CD8-positive, alpha-beta memory T cell (primary cell): ENCODE measurements at places on chromosomes 3 and 15.

DNA sequence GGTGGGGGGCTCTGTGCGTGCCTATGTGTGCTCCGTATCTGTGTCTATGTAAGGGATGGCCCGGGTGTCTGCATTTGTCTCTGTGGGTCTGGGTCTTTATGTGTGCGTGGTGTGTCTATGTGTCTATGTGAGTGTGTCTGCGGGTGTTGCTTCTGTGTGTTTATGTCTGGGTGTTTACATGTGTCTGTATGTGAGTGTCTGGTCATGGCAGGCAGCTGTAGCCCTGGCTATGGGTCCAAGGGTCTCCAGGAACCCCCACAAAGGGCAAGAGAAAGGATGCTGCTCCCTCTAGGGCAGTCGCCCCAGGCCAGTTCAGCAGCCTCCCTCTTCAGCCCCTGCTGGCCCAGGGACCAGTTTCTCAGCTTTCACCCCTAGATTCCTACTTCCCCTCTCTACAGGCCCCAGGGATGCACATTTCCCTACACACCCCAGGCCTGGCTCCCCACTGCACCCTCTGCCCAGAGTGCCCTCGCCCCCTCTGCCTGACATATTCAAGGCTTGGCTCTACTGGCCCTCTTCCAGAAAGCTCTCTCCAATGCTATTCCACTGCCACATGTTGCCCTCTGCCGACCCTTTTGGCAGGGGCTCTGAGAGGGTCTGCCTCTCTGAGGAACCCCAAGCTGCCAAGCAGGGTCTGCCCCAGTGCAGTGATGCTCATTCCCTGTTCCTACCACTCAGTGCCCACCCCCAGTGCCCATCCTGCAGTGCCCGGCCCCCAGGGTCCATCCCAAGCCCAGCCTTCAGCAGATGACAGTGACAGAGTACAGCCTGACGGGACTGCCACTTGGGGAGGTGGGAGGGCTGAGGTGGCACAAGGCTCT lies 1.0 kb upstream of the MYL3 start:
- no peak for DNase-seq
- no peaks in the 10 kb centered on the region for H3K4me1 ChIP-seq
- H3K27me3 ChIP-seq = no peaks in the 10 kb centered on the region
- H3K36me3 ChIP-seq = no peaks in the 10 kb centered on the region
- H3K27ac ChIP-seq = no peak overlapping the region

DNA sequence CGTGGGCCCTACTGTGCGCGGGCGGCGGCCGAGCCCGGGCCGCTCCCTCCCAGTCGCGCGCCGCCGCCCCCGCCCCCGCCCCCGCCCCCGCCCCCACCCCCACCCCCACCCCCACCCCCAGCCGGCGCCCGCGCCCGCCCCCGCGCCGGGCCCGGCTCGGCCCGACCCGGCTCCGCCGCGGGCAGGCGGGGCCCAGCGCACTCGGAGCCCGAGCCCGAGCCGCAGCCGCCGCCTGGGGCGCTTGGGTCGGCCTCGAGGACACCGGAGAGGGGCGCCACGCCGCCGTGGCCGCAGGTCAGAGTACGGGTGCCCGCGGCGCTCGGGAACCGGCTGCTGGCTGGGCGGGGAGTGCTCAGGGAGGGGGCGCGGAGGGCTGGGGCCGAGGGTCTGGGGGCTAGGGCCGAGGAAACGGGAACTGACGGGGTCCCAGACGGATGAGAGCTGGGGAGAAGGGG lies 1.1 kb upstream of the PPARG start:
- peaks cover 4% of the 10 kb centered on the region for H3K27me3 ChIP-seq
- no peaks in the 10 kb centered on the region for H3K36me3 ChIP-seq
- DNase-seq = no peak

DNA sequence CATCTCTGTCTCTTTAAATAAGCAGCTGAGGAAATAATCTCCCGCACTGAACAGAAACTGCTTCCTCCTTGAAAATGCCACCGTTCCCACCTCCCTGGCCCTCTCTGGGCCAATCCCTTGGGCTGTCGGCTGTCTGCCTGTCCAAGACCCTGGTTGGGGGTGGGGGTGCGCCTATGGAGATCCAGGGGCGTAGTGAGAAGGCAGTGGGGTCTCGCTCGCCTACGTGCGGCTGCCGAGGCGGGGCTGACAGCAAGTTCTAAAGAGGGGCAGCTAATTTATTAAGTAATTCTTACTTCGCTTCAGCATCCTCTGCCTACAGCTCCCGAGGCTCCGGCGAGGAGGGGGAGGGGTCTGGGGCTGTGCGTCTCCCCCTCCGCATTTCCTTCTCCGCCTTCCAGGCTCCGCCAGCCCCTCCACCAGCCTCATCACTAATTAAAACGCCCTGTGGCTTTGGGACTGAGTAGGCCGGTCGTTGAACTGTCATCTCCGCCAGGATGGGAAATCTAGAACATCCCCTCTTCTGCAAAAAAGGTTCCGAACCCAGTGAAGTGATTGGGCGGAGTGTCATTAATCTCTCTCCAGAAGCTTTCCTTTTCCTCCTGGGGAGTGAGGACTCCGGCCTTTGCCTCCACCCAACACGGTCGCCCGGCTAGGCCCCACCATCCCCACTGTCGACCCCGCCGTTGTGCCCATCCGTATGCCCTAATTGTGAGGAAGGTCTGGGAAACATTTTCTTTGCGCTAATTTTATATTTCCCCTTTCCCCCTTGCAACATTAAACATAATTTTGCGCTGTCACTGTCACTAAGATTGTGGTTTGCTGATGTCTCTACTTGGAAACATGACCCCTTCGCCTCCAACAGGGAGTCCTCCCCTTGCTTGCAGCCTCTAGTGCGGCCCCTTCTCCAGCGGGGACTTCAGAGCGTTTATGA lies 16.9 kb downstream of the NR2F2 start:
- no peak overlapping the region for H3K27ac ChIP-seq
- peaks cover 59% of the 10 kb centered on the region for H3K27me3 ChIP-seq
- no peaks in the 10 kb centered on the region for H3K36me3 ChIP-seq
- DNase-seq = no peak

DNA sequence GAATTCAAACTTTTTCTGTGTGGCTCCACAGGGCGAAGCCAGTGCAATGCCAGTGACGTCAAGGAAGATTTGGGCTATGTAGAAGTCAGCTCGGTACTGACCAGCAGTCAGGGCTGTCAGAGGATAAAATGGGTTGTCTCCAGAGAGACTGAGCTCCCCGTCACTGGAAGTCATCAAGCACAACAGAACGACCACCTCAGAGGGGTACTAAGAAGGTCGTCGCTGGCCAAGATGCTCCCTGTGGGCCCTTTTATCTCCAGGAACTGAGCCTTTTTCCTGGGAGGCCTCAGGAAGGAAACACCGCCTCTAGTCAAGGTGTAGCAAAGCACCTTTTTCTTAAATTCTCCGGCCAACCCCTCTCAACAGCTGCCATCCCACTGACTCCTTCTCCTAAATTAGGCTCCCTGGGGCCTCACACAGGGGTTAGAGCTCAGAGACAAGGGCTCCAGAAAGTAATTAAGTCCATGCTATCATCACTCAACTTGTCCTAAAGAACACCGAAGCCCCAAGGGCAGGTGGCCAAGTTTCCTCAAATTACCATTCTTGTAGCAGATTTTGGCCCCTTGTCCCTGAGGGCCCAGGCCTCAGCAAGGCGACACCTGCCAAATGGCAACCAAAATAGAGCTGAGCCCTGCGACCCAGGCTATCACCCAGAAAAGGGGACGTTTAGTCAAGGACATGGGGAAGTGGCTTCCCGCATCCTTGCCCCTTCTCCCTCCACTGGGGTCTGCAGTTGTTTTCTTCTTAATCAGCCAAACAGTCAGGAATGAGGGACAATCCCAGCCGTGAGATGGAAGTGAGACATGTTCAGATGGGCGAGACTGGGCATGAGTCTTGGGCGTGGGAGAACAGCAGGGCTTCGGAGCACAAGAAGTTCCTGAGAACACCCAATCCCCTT lies 48.0 kb downstream of the SSUH2 start:
- no peaks in the 10 kb centered on the region for H3K36me3 ChIP-seq
- no peak overlapping the region for H3K4me3 ChIP-seq
- H3K27me3 ChIP-seq = no peaks in the 10 kb centered on the region

GRCh38 chr15:100849855-100850218 lies 29.8 kb upstream of the ALDH1A3 start:
- H3K36me3 ChIP-seq = no peaks in the 10 kb centered on the region
- DNase-seq = no peak
- H3K4me1 ChIP-seq = no peaks in the 10 kb centered on the region
- H3K27ac ChIP-seq = no peak overlapping the region
- H3K4me3 ChIP-seq = peak overlapping the region; percentile 53
- H3K27me3 ChIP-seq = no peaks in the 10 kb centered on the region

DNA sequence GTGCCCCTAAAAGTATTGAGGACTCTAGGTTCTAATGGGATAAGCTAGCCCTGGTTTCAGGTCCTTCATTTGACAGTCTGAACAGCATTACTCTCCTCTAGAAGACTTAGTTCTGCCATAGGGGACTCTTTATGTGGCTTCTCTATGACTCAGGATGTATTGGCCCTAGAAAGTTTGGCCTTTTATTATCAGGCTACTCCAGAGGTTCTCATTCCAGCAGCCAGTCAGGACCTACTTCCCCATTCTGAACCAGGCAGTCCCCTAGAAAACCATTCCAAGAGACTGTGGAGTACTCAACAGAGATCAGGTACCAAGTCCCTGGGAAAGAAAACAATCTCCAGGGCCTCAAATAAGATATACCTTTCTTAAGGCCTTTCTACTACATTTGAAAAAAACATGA lies 157.9 kb upstream of the TSPAN3 start:
- H3K27me3 ChIP-seq = no peaks in the 10 kb centered on the region
- H3K36me3 ChIP-seq = no peaks in the 10 kb centered on the region
- no peak overlapping the region for H3K27ac ChIP-seq
- H3K4me1 ChIP-seq = peaks cover 11% of the 10 kb centered on the region
- no peak overlapping the region for H3K4me3 ChIP-seq
- no peak for DNase-seq

GRCh38 chr3:31377045-31377642 lies 155.6 kb upstream of the STT3B start:
- H3K4me1 ChIP-seq = no peaks in the 10 kb centered on the region
- H3K27me3 ChIP-seq = no peaks in the 10 kb centered on the region
- H3K4me3 ChIP-seq = no peak overlapping the region
- H3K27ac ChIP-seq = no peak overlapping the region
- no peak for DNase-seq
- no peaks in the 10 kb centered on the region for H3K36me3 ChIP-seq

DNA sequence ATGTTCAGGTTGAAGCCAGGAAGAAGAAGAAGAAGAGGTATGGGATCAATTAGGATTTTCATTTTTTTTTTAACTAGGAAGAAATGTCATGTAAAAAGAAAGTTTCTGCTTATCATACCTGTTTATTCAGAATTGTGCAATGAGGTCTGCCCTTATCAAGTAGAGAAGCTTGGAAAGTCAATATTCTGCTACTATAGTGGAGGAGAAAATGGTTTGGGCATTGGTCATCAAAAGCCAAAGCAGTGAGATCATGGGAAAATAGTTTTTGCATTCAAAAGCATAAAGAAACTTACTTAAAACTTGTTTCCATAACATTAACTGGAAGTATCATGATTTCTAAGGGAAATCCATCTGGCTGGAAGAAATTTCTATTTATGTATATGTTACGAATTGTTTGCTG lies 1239.2 kb downstream of the NSUN3 start:
- H3K27me3 ChIP-seq = no peaks in the 10 kb centered on the region
- no peak for DNase-seq
- no peaks in the 10 kb centered on the region for H3K4me1 ChIP-seq
- H3K4me3 ChIP-seq = no peak overlapping the region
- no peak overlapping the region for H3K27ac ChIP-seq
